Uterus (tissue), 4 donors: ENCODE measurements at places on chromosomes 7 and 10. TPM values are rescaled to one million over a fixed set of nuclear protein-coding genes. Genes with fewer than 3 reads are reported as not detected.

DNA sequence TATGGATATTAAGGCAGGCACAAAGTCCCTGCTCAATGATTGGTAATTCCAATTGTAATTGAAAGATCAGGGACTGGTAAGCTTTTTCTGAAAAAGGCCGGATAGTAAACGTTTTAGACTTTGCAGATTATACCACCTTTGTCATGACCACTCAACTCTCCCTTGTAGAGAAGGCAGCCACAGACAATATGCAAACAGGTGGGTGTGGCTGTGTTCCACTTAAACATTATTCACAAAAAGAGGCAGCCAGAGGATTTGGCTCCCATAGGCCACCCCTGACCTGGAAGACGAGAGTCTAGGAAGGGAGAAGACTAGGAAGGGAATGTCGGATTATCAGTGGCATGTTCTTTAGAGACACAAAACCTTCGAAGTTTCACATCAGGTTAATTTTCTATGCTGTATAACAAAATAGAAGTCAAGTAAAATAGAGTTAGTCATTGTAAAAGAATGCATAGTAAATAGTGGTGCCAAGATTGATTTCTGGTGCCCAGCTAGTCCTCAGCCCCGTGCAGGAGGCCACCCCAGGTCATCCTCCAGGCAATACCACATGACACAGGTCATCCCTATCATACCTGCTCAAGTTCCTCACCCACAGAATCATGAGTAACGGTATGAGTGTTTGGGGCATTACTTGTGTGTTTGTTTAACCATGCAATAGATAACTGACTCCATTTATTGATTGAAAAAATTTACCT is 193.8 kb downstream of the PLPP4 start:
- no peaks in the 10 kb centered on the region for H3K36me3 ChIP-seq
- DNase-seq, result no peak
- H3K27me3 ChIP-seq, result no peaks in the 10 kb centered on the region
- no peak overlapping the region for H3K4me3 ChIP-seq
- no peak overlapping the region for H3K27ac ChIP-seq
- no peaks in the 10 kb centered on the region for H3K4me1 ChIP-seq

DNA sequence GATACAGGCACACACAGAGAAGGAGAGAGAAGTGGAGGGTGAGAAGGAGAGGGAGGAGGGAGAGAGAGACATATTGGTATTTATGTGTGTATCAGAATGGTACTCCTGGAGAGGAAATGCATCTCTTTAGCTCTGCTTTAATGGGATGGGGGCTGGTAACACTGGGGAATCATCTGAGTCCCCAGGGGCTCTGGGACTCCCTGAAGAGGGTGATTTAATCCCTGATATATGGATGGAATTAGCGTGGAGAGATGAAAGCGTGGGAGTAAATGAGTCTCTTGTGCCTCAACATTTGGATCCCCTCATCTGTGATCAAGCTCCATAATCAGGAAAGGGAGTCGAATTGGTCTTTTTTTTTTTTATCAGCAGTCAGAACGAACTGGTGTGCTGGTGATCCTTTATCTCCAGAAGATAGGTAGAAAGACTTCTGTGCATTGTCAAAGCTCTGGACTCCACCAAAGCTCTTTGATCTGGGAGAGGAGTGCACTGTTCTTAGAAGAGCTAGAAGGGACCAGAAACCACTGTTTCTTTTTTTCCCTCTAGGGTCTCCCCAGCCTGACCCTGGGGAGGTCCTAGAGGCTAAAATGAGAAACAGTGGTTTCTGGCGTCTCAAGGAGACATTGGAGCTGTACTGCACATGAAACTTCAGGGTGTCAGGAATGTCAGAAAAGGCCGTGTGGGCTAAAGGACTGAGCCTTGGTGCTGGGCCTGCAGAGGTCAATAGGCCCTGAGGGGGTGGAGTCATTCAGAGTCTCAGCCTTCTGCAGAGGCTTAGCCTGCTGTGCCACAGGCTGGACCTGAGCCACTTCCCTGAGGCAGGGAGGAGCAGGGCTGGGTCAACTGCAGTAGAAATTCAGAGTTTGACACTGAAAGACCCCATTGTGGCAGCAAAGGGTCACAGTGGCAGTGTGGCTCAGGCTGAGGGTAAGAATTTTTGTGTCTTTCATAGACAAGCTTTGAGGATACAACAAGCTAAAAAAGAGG is 234.4 kb upstream of the SLC26A5 start:
- H3K36me3 ChIP-seq, result no peaks in the 10 kb centered on the region
- no peaks in the 10 kb centered on the region for H3K27me3 ChIP-seq
- H3K27ac ChIP-seq, result no peak overlapping the region
- no peaks in the 10 kb centered on the region for H3K4me1 ChIP-seq

GRCh38 chr7:102457352-102457924 is 7.2 kb downstream of the ALKBH4 start:
- no peak overlapping the region for H3K27ac ChIP-seq
- H3K4me1 ChIP-seq, result no peaks in the 10 kb centered on the region
- no peaks in the 10 kb centered on the region for H3K36me3 ChIP-seq
- no peaks in the 10 kb centered on the region for H3K27me3 ChIP-seq
- H3K4me3 ChIP-seq, result no peak overlapping the region

ALKBH4 gene
- 11.8 TPM for total RNA-seq

GRCh38 chr7:137774793-137775201 is 72.0 kb downstream of the DGKI start:
- no peak overlapping the region for H3K27ac ChIP-seq
- H3K4me1 ChIP-seq, result no peaks in the 10 kb centered on the region
- H3K4me3 ChIP-seq, result no peak overlapping the region
- no peak for DNase-seq
- H3K27me3 ChIP-seq, result no peaks in the 10 kb centered on the region

- no peak for DNase-seq
- no peak overlapping the region for H3K4me3 ChIP-seq
- H3K27me3 ChIP-seq, result no peaks in the 10 kb centered on the region
- no peak overlapping the region for H3K27ac ChIP-seq
- H3K36me3 ChIP-seq, result no peaks in the 10 kb centered on the region
- H3K4me1 ChIP-seq, result no peaks in the 10 kb centered on the region
Measured at GRCh38 chr7:16939161-16939560, 57.4 kb upstream of the AGR3 start.
